Stimulated activated naive CD4-positive, alpha-beta T cell (primary cell): ENCODE measurements at places on chromosomes 1 and 21.
A peak's percentile ranks its signal among the peaks of the same experiment; 100 is the strongest.

DNA sequence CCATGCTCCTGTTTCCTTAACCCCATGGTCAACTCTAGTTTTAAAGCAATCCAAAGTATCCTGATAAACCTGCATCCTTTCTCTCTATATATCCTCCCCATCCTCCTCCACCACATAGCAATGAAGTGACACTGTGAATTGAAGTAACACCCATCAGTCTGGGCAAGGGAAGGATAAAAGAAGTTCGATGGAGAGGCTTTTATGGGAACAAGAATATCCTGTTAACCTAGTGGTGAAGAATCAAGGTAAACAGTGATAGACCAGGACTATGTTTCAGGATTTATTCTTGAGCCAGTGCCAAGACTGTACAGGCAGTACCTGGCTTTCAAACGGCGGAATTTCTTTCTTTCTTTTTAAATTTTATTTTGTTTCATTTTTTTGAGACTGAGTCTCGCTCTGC is 17.6 kb downstream of the RABIF start:
- no peak for DNase-seq

DNA sequence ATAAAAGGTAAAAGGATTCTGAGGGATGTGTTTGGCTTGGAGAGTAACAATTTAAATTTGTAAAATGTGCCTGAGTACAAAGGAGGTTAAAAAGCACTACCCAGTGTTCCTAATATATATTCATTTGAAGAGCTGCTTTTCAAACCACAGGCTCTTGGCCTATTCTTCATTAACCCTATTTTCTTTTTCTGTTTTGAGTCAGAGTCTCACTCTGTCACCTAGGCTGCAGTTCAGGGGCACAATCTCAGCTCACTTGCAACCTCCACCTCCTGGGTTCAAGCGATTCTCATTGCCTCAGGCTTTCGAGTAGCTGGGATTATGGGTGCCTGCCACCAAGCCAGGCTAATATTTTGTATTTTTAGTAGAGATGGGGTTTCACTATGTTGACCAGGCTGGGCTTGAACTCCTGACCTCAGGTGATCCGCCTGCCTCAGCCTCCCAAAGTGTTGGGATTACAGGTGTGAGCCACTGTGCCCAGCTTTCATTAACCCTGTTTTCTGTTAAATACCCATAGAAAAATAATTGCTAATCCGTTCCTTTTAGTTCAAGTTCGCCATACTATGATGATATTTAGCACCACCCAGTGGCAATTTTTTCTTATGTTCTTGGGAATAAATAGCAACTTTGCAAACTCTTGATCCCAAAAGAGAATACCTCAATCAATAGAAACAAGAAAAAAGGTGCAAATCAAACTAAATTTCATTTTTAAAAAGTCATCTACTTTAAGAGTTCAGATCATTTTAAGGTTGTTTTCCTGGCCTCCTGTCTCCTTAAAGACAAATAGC is 30.5 kb downstream of the ZBTB8OS start:
- DNase-seq, result no peak

DNA sequence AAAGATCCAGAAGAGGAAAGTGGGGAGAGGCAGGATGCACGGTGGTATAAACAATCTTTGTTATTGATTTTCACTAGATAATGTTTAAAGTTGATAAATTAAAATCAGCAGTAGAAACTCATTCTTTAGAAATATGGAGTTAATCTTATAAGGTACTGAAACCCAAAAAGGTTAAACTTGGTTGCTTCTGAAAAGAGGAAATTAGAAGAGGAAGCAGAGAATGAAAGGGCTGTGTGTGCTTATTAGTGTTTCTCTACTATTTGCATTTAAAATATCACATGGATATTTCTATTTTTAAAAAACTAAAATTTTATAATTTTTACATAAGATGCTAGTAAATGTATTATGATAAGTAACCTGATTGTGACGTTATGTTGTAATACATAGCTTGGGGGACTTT is 24.4 kb downstream of the C1orf141 start:
- DNase-seq, result no peak

DNA sequence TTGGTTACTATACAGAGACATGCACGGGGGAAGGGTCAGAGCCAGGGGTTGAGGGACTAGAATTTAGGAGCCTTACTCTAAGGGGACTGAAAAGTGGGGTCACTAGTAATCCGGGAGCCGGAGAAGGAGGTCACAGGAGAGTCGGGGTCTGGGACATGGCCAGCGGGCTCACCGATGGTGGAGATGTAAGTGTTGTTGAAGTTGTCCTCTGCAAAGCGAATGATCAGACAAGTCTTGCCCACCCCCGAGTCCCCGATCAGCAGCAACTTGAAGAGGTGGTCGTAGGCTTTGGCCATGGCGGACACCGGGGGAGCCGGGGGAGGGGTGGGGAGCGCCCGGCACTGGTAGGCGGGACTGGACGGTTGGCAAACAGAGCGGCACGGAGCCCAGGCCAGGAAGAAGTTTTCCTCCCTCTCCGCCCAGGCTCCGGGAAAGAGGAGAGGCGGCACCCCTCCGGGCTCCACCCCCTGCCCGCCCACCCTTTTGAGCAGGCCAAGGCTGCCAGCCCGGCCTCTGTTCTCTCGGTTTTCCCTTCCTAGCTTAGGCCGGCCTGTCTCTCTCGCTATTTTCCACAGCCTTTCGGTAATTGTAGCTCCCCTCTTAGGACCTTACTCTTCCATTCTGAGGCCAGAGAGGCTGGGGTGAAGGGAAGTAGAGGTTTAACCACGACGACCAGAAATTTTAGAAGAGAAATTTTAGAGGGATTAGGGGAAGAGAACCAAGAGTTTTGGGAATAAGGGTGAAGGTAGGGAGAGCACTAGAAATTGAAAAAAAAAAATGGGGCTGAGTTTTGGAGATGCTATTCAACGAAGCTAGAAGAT is at the start of gene RAB13:
RAB13 (minus strand) TSS at position 399 of the 821 bp plus-strand sequence; CDS start at position 296, 103 bp downstream.
- no peak for DNase-seq

- no peak for DNase-seq
Measured at GRCh38 chr1:172637522-172637921, 21.4 kb upstream of the FASLG start.

DNA sequence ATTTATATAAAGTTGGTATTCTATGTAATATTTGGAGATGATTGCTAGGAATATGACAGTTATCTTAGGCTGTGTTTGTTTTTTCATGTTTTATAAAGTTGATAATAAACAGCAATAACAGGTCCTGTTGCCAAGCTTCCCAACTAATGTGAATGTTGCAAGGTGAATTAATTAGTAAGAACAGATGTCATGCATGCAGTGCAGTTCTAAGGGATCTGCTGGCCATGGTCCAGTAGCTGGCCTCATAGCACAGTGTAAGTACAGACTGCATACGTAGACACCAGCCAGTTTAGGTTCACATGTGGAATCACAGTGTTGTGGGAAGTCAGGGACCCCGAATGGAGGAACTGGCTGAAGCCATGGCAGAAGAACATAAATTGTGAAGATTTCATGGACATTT is 478.2 kb downstream of the NEGR1 start:
- no peak for DNase-seq

DNA sequence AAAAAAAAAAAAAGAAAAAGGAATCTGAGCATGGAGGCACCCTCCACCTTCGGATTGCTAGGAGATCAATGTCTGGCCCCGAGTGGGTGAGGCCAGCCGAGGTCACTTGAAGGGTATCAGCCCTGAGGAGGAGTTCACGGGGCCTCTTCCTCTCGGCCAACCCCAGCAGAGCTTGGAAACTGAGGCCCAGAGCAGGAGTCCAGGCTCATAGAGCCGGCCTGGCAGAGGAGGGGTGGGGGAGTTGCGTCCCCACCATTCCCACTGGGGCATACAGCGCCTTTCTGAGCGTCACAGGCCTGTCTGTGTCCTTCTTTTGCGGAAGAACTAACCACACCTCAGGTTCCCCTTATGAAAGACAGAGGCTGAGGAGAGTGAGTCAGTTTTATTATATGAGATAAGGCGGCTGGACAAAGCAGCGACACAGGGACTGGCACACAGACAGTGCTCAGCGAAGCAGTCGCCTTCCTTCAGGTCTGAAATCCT is 17.1 kb upstream of the EPHA2 start:
- no peak for DNase-seq

GRCh38 chr1:17181781-17182464 is 23.0 kb upstream of the PADI1 start:
- peak; percentile 17 for DNase-seq

DNA sequence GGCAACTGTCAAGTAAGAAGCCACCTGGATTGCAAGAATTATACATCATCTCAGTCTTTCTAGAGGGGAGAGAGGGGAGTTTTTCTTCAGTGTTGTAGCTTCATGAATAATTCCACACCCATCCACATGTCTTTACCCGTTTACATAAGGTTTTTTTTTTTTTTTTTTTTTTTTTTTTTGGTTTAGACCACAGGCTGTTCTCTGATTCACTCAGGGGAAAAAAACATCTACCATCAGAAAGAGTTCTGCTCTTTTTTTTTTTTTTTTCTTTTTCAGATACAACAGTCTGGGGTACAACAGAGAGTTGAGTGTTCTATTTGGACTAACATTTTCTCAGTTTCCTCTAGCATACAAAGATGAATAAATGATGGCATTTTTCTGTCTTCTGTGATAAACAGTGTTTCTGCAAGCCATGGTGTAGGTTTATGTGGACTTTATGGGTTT is 4.9 kb upstream of the KIF14 start:
- peak; percentile 2 for DNase-seq

DNA sequence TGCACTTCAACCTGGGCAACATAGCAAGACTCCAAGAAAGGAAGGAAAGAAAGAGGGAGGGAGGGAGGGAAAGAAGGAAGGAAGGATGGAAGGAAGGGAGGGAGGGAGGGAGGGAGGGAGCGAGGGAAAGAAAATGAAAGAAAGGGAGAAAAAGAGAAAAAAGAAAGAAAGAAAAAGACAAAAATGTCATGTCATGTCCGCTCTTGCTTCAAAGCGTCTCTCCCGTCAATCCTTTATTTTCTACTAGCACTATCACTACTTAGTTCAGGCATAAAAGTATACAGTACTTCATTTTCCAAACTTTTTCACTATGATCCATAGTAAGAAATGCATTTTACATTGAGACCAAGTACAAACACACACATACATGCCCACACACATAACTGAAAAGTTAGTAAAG is 64.7 kb downstream of the SH3GLB1 start:
- DNase-seq, result no peak

- DNase-seq, result no peak
Measured at GRCh38 chr1:200837931-200838571, 34.7 kb upstream of the GPR25 start.
